Endodermal cell (in vitro differentiated cells): ENCODE measurements at places on chromosomes 1 and 21. TPM values are rescaled to one million over a fixed set of nuclear protein-coding genes. Genes with fewer than 3 reads are reported as not detected.

- DNase-seq = no peak
These were observed 29.1 kb upstream of the C1orf146 start for GRCh38 chr1:92188436-92189255.

GRCh38 chr1:241464985-241465384, 54.6 kb downstream of the FH start:
- DNase-seq = no peak

DNA sequence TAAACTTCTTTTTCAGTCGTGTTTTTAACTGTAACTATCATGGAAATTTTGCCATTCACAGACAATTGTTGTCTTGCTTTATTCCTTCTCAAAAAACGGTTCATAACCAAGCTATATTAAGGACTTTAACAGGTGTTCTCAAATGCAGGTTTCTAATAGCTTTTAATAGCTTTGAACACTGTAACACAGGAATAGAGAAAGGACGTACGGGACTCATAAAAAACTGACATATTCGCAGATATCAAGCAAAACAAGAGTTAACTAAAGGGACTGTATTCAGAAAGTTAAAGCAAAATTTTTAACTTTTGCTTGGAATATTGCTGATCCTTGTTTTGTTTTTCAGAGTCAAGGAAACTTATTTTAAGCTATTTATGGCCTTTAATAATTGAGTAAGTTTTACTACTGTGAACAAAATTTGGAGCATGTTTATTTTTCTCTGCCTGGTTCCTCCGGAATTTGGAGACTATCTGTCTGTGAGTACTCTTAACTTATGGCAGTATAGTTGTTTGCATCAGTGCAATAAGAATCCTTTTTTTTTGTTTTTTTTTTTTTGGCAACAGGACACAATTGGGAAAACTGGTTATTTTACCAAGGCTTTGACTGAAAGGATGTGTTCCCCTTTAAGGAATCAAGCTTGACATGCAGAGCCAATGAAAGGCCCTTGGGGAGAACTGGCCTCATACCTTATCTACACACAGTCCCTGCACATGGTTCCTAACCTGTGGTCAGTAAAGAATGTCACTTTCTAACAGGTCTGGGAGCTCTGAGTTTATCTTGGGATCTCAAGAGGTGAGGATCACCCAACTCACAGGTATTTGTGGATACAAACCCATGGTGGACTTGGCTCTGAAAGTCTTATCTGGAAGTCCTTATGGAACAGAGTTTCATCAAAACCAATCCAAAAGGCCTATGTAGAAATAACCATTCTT, 5.8 kb upstream of the CD46 start:
- peak; percentile 53 for DNase-seq

Gene CR1L
- 1.4 and 1.9 TPM in 2 replicates for total RNA-seq

Gene HHIPL2
- total RNA-seq = 0.45 to 0.59 TPM (median 0.49 TPM) in 3 replicates

Gene CA6
- total RNA-seq = not detected in 2 replicates

DNA sequence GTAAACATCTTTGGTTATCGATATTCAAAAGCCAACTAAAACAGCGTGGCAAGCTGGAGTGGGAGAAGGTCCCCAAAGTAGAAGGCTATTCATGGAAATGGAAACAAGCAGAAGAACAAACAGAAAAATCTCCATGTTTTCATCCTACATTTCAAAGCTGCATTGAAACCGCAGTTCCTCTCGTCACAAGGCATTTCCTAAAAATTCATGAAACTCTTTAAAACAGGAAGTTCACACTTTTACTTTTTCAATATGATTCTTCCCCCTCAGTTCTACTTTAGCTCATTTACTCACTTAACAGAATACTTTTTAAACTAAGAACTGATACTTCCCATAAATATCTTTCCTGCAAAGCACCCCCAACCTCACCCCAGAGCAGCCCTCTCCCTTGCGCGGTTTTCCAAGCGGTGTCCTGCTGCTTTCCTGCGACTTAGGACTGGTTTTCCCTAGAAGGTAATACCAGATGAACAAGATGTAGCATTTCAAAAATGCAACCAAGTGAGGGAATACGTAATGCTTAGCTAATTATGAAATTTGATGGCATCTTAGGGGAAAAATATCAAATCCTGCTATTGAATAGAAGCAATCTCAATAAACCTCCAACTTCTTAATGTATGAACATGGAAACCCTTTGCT, 228.3 kb upstream of the PKN2 start:
- DNase-seq = no peak

DNA sequence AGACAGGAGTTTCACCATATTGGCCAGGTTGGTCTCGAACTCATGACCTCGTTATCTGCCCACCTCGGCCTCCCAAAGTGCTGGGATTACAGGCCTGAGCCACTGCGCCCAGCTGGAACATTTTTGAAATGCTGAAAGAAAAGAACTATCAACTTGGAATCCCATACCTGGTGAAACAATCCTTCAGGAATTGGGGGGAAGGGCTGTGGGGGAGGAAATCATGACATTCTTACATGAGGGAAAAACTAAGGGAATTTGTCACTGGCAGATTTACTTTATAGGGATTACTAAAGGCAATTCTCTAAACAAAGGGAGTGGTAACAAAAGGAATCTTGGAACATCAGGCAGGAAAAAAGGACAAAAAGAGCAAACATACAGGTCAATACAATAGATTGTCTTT, 25.8 kb downstream of the NDUFS5 start:
- peak; percentile 66 for DNase-seq

GRCh38 chr1:165988817-165989216, 161.4 kb downstream of the UCK2 start:
- DNase-seq = no peak

DNA sequence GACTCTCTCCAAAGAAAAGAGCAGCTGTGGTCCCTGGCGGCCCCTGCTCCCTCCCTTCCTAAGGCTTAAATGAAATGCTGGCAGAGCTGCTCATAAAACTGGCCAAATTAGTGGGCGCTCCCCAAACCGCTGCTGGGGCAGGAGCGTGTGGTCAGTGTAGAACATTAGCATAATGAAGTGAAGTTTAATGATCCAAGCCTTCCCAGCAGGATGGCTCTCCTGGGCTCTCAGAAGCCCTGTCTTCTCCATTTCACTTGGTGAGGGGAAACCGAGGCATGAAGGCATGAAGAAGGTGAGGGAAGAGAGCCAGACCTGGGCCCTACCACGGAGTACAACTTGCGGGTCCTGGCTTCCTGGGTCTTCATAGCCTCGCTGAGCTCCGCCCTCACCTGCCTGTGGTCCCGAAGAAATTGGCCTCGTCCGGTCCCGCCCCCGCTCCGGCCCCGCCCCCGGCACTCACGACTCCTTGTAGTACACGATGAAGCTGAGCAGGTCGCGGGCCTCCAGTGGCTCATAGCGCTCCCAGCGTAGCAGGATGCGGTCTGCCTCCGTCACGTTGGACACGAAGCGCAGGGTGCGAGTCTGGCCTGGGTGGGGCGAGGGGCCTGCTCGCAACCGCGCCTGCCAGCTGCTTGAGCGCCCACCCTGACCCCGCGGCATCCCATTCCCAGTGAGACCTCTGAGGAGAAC, 10.3 kb downstream of the INSRR start:
- DNase-seq = peak; percentile 93

- DNase-seq = no peak
These were observed 348.7 kb upstream of the NR5A2 start for GRCh38 chr1:199678771-199679170.

GRCh38 chr21:31987696-31988095, 114.9 kb downstream of the HUNK start:
- no peak for DNase-seq

- DNase-seq = no peak
These were observed 4.3 kb downstream of the IGSF9 start for GRCh38 chr1:159941141-159941540.

Gene MAP3K21
- total RNA-seq = 12.8 to 15.4 TPM (median 14.6 TPM) in 3 replicates

- DNase-seq = no peak
These were observed 38.8 kb upstream of the HAO2 start for GRCh38 chr1:119329541-119330461.

DNA sequence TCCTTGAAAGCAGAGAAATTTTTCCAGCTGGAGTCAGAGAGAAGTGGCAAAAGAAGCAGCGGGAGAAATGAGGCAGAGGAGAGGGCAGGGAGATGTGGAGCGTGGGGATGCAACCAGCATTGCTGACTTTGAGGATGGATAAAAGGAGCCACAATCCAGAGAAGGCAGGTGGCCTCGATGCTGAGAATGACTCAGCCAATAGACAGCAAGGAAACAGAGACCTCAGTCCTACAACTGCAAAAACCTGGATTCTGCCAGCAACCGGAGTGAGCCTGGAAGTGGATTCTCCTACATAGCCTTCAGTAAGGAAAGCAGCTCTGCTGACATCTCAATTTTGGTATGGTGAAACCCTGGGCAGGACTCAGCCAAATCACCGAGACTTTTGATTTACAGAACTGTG, 128.9 kb upstream of the ATP1B1 start:
- DNase-seq = peak; percentile 64

- DNase-seq = no peak
These were observed 62.3 kb downstream of the ST6GALNAC3 start for GRCh38 chr1:76136894-76137293.

GRCh38 chr1:38778521-38778920, 81.1 kb downstream of the RRAGC start:
- no peak for DNase-seq

GRCh38 chr1:19384113-19384512, 72.0 kb downstream of the SLC66A1 start:
- DNase-seq = no peak

DNA sequence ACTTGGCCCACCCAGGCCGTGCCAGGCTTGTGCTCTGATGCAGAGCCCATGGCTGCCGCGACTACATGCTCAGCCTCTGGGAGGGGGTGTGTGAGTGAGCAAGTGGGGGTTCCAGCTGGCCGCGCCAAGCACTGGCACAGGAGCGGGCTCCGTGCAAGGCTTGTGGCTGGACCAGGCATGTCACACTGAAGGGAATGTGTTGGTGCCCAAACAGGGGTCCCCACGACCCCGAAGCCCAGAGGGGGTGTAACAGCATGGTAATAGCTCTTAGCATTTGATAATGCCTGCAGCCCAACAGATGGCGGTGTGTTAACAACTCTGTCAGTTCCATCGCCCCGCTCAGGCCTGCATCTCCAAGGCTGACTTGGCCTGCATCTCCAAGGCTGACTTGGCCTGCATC, 38.3 kb upstream of the CD46 start:
- DNase-seq = peak; percentile 63

Gene FAM78B
- total RNA-seq = 2.3 to 4.4 TPM (median 2.4 TPM) in 3 replicates

DNA sequence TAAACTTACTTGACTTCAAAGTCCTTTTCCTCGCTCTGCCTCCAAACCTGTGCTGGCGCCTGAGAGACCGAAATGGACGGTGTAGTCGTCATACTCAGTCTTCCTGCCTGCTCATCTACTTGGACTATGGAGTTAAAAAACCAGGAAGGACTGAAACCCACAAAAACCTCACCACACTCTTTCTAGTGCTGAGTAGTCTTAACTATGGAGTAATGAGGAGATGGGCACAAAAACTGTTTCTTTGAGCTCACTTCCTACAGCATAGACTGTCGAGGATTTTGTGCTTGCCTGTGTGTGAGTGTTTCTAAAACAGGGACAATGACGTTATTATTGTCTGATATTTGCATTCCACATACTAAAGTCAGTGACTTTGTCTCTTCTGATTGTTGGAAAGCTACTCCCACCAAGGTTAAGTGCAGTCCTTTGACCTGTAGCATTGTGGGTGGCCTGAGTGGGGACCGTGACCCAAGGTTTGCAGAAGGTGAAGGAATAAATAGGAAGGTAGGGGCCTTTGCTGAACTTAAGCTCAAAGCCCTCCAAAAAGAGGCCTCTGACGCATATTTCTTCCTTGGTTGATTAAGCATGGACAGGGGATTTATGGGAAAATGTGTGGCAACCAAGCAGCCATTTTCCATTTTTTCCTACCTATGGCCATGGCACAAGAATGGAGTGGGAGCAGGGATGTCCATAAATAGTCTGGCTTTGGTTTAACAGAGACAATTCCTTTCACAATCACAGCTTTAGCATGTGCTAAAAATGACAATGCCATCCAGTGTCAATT, 109.6 kb downstream of the ZBTB18 start:
- no peak for DNase-seq

- DNase-seq = no peak
These were observed 86.7 kb downstream of the PTPN14 start for GRCh38 chr1:214464445-214465287.

Gene KCNK1
- total RNA-seq = 46.4 and 50.1 TPM in 2 replicates

Gene TRABD2B
- 23.7 to 24.4 TPM (median 24.4 TPM) in 3 replicates for total RNA-seq

GRCh38 chr1:216777148-216777547, 53.9 kb upstream of the ESRRG start:
- DNase-seq = no peak

DNA sequence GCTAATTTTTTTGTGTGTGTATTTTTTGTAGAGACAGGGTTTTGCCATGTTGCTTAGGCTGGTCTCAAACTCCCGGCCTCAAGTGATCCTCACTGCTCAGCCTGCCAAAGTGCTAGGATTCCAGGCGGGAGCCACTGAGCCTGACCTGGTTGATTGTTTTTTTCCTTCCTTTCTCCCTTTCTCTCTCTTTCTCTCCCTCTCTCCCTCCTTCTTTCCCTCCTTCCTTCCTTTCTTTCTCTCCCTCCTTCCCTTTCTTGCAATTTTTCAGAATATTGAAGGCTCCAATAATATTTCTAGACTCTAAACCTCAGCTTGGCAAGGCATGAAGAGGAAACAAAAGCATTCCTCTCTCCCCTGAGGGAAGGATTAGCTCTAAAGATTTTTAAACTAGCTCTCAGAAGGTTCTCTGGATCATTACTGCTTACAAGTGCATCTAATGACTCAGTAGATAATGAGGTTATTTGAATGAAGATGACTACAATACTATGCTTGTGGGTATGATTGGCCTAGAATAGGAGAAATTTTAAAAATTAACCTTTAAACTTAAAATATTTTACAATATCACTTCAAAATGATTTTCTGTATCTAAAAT, 68.5 kb upstream of the GADD45A start:
- DNase-seq = peak; percentile 9

- DNase-seq = no peak
These were observed 18.9 kb downstream of the VANGL2 start for GRCh38 chr1:160419150-160419837.

- no peak for DNase-seq
These were observed 135.3 kb upstream of the PRMT6 start for GRCh38 chr1:106921186-106921585.

DNA sequence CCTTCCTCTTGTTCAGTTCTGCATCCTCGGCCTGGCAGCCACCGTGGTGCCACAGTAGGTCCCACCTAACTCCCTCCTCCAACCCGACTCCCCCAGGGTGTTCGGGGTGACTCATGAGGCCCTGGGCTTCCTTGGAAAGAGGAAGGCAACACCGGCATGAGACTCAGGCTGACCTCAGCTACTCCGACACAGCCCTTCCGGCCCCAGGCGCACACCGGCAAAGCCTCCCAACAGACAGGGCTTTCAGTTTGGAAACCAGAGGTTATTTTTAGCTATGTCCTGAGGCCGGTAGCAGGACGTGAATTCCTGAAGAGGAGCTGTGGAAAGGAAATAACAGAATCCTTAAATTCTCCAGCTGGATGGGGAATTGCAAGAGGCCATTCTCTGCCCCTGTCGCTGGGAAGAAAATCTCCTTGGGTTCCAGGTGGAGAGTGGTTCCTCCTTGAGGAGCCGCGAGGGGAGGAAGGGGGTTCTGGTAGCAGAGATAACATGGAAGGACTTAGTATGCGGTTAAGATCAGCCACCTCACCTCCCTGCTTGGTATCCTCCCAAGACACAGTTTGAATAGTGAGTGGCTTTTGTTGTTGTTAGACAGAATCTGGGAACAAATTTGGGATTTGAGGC, 24.4 kb downstream of the PLXNA2 start:
- DNase-seq = peak; percentile 53
